ENCODE measurements at places on chromosomes 3 and 15.
A peak's percentile ranks its signal among the peaks of the same experiment; 100 is the strongest.

GRCh38 chr15:100159436-100159835, 182.3 kb downstream of the ADAMTS17 start:
- no peak for DNase-seq

DNA sequence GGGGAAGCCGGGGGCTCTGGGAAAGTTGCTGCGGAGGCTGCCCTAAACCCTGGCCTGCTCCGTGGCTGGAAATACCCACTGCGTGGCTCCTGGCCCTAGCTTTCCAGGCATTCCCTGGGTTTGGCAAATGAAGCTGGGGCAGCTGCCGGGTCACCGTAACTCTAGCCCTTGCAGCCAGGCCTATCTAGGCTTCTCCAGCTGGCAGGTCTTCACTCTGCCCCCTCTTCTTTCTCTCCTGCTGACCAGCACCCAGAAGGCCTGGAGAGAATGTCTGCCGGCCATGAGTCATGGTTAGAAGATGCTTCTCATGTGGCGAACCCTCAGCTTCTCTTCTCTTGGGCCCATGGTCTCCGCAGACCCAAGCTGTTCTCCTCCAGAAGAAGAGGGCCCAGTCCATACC, 5.6 kb upstream of the DLL4 start:
- no peak for DNase-seq

DNA sequence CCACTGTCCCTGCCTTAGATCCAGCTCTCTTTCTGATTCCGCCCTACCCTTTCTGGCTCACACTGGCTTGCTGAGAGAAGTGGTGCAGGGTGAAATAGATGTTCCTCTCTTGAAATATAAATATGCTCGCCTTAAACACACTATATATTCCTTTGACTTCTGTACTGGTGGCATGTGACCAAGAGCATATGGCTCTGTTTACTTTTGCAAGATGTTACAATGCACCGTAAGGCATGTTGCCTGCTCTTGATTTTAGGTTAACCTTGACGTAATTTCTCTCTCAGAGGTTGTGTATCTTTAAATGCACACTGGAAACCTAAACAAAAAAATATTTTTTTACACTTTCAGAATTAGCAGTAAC, 749 bp downstream of the RSRC1 start:
- no peak for DNase-seq

GRCh38 chr15:61444585-61444984, 215.5 kb upstream of the RORA start:
- DNase-seq: no peak

- no peak for DNase-seq
These were observed 504.2 kb upstream of the PROK2 start for GRCh38 chr3:72288955-72289691.

DNA sequence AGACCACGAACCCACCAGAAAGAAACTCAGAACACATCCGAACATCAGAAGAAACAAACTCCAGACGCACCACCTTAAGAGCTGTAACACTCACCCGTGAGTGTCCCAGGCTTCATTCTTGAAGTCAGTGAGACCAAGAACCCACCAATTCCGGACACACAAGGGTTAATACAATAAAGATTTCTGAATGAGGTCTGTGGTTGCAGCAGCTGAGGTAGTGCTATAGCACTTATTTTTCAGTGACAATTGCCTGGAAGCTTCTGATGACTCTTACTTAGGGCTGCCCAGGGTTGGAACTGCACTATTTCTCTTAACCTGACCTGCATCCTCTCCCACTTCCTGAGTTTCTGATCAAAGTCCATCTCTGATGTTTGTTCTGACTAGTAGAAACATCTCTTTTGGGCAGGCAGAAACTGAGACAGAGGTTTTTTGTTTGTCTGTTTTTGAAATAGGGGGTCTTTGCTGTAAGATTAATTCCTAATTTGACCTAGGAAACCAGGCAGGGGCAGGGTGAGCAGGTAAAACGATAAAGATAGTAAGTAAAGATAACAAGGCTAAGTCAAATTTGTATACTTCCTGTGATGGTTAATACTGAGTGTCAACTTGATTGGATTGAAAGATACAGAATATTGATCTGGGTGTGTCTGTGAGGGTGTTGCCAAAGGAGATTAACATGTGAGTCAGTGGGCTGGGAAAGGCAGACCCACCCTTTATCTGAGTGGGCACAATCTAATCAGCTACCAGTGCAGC, 169.1 kb downstream of the GAP43 start:
- no peak for DNase-seq

DNA sequence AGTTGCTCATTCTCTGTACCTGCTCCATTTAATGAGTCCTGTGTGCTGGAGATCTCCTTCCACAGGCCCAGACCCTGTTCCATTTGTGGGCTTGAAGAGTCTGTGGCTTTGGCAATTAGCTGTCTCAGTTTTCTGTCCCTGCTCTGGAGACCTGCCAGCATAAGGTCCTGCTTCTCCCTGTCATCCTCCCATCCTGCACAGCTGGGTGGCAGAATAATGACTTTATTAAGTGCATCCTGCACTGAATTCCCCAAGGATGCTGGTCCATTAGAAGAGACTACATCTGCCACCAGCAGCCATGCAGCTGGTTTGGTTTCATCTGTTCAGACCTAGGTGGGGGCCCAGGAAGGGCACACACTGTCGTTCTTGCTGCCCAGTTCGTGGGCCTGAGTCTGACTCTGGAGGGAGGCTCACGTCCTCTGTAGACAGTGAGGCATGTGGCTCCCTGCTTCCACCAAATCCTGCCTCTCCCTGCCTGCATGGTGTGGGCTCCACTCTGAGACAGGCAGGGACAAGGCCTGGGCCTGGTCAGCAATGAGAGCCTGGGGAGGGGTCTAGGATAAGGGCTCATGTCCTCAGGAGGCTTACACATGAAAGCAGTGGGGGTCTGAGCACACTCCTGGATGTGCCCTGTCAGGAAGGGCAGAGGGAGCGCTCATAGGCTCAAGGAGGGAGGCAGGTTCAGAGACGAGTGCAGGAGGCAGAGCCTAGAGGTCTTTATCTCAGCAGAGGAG, 78.4 kb upstream of the PRR23E start:
- no peak for DNase-seq

DNA sequence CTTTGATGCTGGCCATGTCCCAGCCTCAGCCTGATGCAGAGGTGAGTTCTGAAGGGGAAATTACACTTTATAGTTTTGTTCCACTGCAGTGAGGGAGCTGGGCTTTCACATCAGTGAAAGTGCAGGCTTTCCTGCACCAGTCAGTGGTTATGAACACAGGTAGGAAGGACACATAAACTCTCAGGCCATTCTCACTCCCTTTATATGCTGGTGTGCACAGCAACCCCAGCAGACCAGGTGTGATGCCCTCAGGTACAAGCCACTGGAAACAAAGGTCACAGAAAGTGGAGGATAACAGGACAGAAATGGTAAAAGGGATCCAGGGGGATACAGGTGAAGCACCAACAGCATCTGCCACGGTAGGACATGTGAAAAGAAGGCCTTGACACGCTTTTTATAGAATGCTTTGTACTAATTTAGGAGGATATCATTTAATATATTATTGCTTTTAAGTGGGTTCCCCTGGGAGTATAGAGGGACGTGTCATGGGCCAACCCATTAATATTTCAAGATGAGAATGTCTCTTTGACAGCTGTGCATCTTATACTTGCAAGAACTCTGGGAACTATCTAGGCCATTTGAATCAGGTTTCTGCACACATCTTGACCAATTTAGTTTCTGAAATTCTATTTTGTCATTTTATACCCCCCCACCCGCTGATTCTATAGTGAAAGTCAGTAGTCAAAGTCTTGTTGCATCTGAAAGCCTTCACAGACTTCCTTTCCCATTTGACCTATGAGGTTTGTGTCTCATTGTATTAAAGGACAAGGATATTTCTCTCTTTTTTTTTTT, 25.0 kb upstream of the BLM start:
- no peak for DNase-seq

DNA sequence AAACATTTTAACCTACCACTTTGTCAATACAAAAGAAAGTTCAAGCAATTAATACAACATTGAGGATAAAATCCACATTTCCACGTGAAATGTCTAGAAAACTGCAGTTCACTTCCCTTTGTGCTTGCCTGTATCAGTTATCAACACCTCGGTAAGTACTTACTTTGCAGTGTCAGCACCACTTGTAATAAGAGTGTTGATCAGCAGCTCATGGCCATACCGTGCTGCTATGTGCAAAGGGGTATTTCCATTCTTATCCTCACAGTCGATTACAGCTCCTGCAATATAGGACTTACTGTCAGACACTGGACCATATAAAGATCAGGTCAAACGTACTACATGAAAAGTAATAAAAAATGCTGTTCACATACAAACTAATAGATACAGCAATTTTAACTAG, 84.4 kb downstream of the ANKRD28 start:
- no peak for DNase-seq

- DNase-seq: peak; percentile 42
These were observed 40.2 kb upstream of the ZBTB20 start for GRCh38 chr3:115187149-115187757.

GRCh38 chr3:69091389-69092029, 6.8 kb downstream of the ARL6IP5 start:
- no peak for DNase-seq

DNA sequence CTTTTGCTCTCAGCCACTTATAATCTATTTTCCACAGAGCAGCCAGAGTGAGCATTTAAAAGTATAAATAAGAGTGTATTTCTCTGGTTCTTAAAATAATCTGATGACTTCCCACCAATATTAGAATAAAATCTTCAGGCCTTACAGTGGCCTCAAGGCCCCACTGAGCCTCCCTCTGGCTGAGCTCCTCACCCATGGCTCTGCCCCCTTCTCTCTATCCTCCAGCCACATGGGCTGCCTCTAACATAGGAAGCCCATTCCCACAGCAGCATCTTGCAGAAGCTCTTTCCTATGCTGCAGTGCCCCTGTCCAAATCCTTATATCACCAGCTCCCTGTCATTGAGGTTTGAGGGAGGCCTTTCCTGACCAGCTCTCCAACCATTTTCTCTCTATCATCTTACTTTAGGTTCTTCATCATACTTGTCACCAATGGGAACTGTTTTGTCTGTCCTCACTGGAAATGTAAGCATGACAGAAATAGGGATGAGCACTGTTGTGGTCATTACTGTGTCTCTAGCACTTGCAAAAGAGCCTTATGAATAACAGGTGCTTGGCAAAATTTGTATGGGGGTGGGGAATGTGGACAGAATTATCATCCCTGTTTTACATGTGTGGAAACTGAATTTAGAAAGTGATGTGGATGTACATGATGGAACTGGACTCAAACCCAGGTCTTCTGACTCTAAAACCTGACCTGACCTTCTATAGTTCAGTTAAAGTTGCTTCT, 250.6 kb downstream of the NR1D2 start:
- no peak for DNase-seq

GRCh38 chr3:17979252-17979651, 236.8 kb upstream of the TBC1D5 start:
- DNase-seq: no peak

DNA sequence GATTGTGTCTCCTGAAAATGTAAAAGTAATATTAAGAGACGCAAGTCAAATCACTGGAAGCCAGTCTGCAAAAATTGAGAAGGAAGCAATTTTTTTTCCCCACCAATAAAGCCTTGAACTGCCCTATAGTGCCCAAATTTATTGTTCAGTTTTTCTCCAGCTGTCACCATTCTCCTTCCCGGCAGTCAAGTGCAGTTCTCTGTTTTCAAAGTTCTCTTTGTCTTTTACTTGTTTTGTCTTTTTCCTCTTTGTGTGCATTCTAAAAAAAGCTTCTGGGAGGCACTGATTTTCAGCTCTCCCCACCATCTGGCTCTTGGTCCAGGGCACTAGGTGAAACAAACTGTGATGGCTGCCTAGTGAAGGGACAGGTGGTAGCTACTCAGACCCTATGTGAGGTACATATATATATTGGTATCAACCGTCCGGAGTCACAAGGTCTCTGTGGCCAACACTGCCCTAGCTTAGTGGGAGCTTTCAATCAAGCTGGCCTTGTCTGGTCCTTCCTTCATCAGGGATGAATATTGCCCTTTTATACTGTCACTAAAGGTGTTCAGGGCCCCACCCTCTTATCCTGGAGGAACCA, 6.1 kb upstream of the CLRN1 start:
- DNase-seq: no peak

GRCh38 chr3:109702252-109702651, 364.9 kb upstream of the DPPA4 start:
- no peak for DNase-seq

DNA sequence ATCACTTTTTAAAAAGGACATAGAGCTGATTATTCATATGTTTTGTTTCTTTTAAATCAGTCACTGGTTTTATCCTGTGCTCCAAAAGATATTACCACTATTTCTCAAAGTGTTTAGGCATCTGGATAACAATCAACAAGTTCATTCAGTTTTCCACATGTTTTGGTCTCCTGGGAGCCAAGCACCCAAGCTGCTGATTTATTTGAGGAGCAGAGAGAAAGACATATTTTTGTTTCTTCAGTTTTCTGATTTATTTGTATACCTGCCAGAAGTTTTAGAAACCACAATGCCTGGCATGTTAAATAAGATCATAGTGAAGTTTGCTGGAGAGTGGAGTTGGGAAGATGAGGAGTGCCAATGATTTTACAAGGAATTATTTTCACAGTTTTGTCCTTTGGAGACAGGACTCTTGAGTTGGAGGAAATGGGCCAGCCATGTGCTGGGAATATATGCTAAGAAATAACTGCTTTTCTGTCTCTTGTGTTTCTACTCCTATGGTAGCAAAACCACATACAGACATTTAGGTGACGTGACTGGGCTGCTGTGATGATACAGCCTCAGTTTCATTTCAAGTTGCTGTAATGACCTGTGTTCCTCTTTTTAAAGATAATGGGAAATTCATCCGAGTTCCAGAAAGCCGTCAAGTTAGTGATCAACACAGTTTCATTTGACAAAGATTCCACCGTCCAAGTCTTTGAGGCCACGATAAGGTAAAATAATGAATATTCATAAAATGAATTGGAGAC, 11.7 kb downstream of the EDEM1 start:
- peak; percentile 65 for DNase-seq

GRCh38 chr15:57306944-57307411, 69.3 kb upstream of the CGNL1 start:
- DNase-seq: no peak

DNA sequence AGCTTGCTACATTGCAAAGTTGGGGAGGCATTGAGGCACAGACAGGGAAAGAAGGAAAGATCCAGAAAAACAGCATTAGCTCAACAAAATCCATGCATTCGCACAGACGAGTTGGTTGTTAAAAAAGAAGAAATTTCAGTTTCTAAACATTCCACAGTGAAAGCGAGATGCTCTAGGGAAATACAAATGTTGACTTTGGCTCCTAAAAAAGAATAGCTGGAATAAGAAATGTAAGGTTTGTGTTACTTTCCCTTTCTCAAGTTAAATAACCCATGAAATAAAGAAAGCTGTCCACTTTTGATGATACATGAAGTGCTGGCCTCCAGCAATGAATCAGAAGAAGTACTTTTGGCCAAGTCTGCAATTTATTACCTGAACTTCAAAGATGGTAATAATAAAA, 465.1 kb downstream of the ERC2 start:
- DNase-seq: no peak

DNA sequence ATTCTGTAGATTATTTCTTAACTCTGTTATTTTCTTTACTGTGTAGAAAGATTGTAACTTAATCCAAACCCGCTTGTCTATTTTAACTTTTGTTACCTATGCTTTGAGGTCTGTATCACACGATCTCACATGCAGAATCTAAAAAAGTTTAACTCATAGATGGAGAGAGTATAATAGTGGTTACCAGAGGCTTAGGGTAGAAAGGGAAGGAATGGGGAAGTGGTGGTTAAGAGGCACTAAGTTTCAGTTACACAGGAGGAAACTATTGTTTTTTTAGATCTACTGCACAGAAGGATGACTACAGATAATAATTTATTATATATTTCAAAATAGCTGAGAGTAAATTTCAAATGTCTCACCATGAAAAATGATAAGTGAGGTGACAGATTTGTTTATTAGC, 515.2 kb downstream of the RSL24D1 start:
- no peak for DNase-seq
